ENCODE measurements at places on chromosomes 11 and 22.

- DNase-seq, result no peak
These were observed 7.3 kb downstream of the ADORA2A start for GRCh38 chr22:24434471-24435322.

DNA sequence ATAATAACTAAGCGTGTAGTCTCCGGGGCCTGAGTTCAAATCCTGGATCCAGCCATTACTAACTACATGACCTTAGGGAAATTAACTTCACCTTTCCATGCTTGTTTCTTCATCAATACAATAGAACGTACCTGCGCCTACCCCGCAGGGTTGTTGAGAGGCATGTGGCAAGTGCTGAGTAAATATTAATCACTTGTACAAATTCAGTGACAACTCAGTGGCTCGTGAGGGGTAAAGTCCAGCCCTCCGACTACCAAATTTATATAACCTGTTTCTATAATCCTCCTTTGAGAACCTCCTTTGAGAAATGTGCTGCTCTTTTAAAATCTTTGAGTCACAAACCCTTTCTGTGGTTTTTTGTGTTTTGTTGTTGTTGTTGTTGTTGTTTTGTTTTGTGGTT lies 49.8 kb downstream of the FEZ1 start:
- DNase-seq, result no peak

DNA sequence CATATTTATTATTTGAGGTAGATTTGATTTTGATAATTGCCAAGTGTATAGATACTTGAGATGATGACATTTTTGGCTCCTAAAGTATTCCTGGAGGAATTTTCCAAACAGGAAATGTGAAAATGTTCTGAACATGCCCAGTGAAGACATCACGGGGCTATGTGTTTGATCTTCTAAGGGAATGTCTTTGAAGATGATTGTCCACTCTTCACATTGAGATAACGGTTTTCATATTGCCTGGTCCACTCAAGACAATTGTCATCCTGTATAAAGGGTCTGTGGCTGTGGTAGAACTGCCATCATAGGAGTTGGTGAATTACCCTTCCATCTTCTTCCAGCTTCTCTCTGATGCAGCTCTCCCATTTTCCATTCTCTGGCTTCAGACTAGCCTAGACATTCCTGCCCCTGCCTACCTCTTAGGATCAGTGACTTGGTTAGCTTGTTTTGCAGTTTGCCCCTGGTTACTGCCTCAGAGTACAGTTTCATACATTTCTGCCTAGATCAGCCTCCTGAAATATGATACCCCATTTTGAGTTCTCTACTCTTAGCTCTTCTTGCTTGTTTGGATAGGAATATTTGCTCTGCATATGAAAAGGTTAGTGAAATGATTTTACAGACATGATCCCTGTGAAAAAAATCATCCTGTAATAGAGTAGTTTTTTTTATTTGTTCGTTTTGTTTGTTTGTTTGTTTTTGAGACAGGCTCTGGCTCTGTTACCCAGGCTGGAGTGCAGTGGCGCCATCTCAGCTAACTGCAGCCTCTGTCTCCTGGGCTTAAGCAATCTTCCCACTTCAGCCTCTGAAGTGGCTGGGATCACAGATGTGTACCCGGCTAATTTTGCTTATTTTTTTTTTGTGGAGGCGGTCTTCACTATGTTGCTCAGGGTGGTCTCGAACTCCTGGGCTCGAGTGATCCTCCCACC lies 111.4 kb upstream of the SORL1-AS1 start:
- DNase-seq, result no peak

DNA sequence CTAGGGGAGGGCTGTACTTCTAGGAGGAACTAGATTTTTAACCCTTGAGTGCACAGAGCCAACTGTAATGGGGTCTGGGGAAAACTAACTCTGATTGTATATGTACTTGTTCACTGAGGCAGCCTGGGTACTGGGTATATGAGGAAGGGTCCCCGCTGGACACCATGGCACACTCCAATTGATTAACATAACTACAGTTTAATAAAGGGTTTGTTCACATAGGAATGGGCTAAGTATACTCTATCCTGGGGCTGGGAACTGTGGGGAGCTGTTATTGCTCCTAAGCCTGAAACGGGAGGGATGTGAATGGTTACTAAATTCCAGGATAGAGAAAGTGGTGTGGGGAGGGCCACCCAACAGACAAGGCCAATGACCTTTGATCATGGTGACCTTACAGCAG lies 67.6 kb downstream of the PARVA start:
- DNase-seq, result no peak

DNA sequence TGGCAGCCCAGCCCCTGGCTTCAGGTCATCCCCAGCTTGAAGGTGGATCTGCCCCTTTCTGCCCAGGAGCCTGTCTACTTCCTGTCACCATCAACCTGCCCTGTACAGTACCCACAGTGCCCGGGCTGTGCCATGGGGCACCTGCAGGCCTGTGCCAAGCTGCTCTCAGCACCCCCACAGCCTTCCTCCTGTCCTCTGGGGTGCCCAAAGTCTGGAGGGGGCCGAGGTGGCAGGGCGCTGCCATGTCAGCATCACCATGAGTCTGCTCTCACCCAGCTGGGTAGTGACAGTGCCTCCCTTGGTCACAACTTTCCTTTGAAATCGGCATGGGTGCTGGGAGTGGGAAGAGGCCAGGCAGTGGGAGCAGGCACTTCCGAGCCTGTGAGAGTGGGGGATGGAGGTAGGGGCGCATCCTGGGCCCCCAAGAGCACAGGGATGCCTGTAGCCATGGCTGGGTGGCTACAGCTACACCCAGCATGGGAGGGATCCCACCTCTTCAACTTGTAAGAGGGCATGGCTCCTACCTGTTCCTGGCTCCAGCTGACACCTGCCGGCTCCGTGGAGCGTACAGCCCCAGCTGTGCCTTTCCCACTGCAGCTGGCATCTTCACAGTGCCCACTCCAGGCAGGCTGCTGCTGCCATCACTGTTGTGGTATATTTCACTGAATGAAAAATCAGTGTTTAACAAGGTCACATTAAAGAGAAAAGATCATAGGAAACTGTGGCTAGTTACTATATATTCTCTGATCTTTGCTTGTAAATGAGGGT lies 42.9 kb downstream of the RNF169 start:
- peak; percentile 70 for DNase-seq

GRCh38 chr22:31628362-31628761 lies 33.7 kb downstream of the PISD start:
- DNase-seq, result no peak

DNA sequence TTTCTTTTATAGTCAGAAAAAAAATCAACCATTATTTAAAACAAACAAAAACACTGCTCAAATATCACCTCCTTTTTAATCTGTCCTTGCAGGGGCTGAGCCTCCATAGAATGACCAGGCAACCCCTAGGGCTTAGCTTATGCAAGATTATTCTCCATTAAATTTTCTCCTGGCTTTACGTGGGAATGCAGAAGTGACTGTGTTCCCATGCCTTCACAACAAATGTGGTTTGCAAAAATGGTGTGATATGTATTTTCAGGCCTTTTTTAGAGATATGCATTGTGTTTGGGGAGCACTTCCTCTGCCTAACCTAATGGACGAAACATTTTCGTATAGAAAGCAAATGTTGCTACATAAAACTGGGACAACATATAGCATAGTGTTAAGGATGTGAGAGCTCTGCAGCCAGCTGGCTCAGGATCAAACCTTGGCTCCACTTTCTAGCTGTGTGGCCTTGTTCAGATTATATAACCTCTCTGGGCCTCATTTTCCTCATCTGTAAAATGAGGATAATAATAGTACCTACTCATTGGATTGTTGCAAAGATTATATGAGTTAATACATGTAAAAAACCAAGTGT lies 82.6 kb downstream of the PARVA start:
- DNase-seq, result no peak

GRCh38 chr11:62309991-62310390 lies 11.1 kb upstream of the SCGB1D4 start:
- DNase-seq, result no peak

- no peak for DNase-seq
These were observed 160.8 kb downstream of the CRYBB2 start for GRCh38 chr22:25380122-25380747.

DNA sequence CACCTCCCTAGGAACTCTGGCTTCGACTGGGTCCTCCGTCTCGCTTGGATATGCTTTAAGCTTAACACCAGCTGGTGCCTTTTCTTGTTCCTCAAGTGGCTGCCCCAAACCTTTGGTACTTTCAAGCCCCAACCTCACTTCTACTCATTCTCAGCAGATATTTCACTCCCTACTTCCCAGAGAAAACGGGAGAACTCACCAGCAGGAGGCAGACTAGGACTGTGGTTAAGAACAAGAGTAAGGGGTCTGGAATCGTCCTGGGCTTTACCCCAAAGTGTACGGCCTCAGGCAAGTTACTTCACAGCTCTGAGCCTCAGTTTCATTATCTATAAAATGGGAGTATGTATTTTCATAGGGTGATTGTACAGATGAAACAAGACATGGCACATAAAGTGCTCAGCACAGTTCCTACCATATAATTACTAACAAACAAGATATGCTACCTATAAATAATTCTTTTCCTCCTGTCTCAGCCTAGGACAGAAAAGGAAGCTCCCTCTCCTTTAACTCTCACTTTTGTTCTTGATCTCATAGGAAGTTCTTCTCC lies 37.8 kb downstream of the PAMR1 start:
- peak; percentile 18 for DNase-seq

DNA sequence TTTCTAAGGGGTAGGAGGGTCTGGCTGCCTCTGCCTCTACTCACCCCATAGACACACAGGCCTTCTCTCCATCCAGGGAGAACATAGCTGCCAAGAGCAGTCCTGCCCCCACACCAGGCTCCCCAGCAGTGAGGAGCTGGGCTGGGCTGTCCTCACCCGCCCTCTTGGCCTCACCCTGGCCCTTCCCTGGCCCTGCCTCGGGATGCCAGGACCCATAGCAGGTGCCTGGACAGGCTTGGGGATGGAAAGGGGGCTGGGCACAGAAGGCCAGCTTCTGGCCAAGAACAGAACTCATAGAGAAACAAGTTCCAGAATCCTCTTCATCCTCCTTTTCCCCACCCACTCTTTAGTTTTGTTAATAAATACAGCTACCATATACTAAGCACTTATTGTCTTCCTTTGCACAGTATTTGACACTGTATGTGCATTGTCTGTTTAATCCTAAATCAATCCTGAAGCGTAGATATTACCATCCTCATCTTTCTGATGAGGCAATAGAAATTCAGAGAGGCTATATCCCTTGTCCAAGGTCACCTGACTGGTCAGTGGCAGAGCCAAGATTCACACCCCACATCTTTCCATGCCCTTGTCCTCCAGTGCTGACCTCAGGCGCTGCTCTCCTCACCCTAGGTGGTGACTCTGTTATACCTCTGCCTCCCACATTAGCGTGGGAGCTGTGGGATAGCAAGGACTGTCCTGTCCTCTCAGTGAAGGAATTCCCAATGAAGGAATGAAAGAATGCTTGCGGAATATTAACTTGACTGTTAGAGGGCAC lies 22.0 kb upstream of the MYOD1 start:
- DNase-seq, result no peak

- DNase-seq, result no peak
These were observed 27.6 kb downstream of the PLA2G6 start for GRCh38 chr22:38153821-38154562.

- DNase-seq, result peak; percentile 77
These were observed 2.8 kb downstream of the ARSA start for GRCh38 chr22:50625131-50625567.

DNA sequence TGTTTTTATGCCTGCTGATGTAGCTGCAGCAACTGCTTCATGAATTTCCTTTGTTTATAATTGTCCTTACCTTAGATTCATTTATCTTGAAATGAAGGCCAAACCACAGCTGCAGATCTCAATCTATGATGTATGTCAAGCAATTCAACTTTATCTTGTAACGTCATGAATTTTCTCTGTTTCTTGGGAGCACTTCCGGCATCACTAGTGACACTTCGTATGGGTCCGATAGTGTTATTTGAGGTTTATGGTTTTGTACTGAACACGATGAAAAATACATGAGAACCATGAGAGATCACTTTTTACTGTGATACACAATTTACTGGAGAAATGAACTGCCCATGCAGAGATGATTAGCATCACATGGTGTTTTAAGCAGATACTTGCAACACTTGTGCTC lies 98.5 kb downstream of the CSTPP1 start:
- no peak for DNase-seq

DNA sequence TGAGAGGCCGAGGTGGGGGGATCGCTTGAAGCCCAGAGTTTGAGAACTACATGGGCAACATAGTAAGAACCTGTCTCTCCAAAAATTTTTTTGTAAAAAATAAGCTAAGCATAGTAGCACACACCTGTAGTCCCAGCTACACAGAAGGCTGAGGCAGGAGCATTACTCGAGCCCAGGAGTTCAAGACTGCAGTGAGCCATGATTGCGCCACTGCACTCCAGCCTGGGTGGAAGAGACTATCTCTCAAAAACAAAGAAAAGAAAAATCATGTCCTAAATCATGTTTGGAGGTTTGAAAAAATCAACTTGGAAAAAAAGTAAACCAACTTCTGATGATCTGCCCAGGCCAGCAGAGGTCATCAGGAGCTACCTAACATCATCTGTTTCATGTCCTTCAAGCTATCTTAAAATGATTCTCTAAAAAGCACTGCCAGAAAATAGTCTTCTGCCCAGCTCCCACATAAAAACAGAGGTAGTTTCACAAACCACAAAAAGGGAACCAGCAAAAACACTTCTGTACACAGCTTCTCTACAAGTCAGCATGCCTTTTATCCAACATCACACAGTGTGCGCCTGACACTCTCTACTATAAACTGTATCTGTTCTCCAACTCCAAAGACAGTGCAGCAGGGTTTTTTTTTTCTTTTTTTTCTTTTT lies 165.0 kb downstream of the SOX6 start:
- no peak for DNase-seq

GRCh38 chr11:118056806-118057205 lies 20.1 kb upstream of the TMPRSS4 start:
- DNase-seq, result peak; percentile 35

DNA sequence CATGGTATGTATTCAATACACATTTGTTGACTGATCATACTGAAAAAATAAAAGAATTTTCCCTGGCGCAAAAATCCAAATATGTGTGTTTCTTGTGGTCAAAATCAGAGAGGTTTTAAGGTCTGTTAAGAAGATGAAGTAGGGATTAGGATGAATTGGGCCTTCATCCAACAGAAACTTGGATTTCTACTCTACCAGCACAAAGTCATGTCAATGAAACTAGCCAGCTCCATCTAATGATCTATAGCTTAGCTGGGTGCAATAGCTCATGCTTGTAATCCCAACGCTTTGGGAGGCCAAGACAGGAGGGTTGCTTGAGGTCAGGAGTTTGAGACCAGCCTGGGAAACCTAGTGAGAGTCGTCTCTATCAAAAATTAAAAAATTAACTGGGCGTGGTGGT lies 65.5 kb downstream of the USP35 start:
- no peak for DNase-seq

DNA sequence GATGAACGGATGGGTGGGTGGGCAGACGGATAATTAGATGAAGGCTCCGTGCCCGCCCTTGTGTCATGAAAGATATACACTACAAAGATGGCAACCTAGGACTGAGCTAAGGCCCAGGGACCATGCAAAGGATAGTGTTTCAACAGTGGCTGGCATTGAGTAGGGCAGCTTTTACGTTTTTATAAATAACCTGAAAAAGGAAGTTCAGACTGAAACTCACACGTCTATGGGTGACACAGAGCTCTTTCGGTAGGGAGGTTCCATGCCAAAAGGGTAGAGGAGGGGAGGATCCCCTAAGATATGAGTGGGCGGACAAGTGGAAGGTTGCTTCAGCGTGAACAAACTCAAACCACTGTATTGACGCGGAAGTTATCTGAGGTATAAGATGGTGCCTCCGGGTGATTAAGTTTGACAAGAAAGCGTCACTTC lies 90.5 kb downstream of the UBASH3B start:
- DNase-seq, result no peak
